ENCODE measurements at places on chromosomes 11 and 22. TPM values are rescaled to one million over a fixed set of nuclear protein-coding genes. Genes with fewer than 3 reads are reported as not detected.

GGTLC3 gene
- total RNA-seq: not detected

MAJIN gene
- not detected for total RNA-seq

- no peak for DNase-seq
These were observed 73.9 kb downstream of the PARVA start for GRCh38 chr11:12451179-12451814.

DNA sequence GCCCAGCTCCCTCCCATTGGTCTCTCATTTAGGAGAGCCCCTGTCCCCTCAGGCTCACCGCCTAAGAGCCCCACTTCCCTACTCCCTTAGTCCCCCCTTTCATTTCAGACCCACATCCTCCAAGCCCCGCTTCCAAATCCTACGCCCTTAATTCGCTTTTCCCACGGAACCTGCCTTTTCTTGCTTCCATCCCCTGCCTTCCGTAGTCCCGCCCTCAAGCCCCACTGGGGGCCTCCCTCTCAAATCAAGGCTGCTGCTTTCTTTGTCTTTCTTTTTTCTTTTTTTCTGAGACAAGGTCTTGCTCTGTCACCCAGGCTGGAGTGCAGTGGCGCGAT is 396 bp downstream of the CCDC157 start:
- DNase-seq: no peak

- DNase-seq: no peak
These were observed 4.7 kb upstream of the MRPL17 start for GRCh38 chr11:6687876-6688275.

GVQW3 gene
- 1.4 TPM for total RNA-seq

Measured in CD8-positive, alpha-beta T cell (primary cell).